ENCODE measurements at places on chromosomes 7 and 10.

DNA sequence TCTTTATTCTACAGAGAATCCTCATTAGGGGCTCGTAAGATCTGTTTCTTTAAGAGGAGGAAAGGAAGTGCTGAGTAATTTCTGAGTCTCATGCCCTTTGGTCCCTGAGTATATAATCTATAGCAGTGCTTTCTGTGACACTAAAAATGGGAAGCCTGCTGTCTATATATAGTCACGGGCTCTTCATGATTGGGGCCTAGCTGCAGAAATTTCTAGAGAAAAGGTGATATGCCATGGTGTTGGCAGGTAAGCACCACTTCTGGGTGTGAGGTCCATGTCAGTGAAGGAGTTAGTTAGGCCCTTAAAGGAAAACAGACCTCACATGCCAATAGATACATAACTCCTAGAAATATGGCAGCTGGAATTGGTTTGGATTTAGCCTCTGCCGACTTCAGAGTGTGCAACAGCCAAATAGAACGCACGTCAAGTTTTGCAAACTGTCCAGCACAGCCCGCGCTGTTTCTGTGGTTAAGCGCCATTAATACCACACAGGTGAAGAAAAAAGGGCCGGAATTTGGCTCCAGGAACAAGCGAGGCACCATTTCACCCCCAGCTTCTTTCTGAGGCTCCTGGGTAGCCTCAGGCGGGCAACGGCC, 123.2 kb downstream of the TACC2 start:
- no peak for DNase-seq

- no peak for DNase-seq
Observed at GRCh38 chr7:85974176-85974575, 669.5 kb upstream of the GRM3 start.

DNA sequence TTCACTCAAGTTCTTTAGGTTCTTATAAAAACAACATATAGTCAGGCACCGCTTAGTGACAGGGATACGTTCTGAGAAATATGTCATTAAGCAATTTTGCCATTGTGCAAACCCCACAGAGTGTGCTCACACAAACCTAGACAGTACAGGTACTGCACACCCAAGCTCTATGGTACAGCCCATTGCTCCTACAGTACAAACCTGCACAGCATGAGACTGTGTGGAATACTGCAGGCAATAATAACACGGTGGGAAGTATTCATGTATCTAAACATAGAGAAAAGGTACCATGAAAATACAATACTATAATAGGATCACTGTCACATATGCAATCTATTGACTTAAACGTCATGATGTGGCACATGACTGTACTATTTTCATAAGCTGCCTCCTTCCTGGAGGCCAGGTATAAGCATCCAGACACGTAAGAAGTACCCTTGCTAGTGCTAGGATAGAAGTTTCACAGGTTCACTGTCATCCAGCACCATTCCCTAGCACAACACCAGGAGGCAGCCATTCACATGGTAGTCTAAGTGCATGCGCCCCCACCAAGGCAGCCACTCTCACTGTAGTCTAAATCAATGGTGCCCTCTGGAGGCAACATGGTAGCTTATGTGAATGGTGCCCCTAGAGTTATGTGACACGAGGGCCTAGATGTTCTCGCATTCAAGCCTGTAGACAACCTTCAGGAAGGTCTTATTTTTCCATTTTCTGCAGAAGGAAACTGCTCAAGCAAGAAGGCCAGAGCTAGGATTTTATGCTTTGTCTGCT, 98.5 kb downstream of the ARHGAP22 start:
- no peak for DNase-seq

- no peak for DNase-seq
Observed at GRCh38 chr10:62643606-62644587, 160.6 kb upstream of the ADO start.

DNA sequence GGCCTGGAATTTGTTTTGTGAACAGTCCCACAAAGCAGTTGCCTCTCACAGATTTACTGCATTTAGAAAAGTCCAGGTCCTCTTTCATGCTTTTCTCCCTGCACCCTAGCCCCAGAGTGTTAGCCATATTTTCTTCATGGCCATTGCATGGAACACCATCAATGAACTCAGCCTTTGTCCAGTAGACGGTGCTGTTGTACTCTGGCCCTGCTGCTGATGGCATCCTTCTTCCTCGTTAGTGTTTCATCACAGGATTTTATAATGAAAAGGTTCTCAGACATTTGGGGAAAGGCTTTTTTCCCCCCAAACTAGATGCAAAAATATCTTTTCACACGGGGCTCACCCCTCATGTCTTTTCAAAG, 93.0 kb upstream of the SLC25A13 start:
- DNase-seq: peak; percentile 58

DNA sequence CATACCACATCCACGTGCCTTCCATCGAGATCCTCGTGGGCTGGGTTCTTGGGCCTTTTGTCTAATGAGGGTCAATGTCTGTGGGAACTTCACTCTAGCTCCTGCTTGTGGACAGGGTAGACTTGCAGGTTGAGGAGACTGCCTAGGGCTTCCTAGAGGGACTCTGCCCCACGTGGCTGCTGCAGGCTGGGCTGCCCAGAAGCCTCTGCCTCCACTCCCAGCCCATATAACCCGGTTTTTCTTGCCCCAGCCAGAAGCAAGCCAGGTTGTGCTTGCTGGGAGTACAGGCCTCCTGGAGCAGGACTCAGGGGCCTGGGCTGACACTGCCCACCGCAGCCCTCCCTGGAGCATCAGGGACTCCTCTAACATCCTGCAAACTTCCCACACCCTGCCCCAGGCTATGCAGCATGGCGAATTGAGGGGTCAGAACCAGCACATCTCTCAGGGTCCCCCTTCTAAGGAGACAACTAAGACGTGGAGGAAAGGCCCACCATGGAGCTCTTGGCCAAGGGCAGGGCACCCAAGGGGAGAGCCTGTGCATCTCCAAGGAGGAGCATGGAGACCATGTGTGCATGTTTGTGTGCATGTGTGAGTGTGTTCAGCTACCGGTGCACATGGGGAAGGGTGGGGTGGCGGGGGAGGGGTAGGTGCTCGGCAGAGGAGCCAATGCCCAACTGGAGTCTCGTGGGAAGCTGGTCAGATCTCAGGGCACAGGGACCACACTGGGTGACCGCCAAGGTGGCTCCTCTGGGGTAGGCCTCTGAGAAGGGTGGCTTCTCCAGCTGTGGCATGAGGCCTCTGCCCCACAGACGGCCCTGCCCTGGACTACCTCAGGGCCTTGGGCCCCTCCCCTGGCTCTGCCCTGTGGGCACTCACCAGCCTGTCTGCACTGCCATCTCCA, 62.6 kb downstream of the RASGEF1A start:
- DNase-seq: no peak

- no peak for DNase-seq
Observed at GRCh38 chr7:25075459-25075858, 49.6 kb downstream of the CYCS start.

GRCh38 chr7:46957195-46957594, 624.7 kb downstream of the TNS3 start:
- DNase-seq: no peak

DNA sequence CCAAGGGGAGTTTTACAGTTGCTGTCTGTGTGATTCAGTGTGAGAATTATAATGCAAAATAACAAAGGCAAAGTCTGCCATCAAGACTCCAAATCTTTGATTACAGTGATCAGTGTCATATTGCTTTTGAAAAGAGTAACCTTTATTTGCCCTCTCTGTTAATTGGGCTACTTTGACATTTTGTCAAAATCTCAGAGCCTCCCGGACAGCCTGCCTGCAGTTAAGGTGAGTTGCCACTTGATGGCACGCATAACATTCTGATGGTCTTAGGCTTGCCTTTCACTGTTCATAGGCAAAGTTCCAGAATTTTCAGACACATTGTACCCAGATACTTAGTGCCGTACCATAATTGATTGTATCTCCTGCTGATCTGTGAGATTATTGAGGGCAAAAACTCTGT, 253.5 kb downstream of the ABCA13 start:
- DNase-seq: no peak

- DNase-seq: no peak
Observed at GRCh38 chr7:31314781-31315180, 25.7 kb downstream of the NEUROD6 start.

DNA sequence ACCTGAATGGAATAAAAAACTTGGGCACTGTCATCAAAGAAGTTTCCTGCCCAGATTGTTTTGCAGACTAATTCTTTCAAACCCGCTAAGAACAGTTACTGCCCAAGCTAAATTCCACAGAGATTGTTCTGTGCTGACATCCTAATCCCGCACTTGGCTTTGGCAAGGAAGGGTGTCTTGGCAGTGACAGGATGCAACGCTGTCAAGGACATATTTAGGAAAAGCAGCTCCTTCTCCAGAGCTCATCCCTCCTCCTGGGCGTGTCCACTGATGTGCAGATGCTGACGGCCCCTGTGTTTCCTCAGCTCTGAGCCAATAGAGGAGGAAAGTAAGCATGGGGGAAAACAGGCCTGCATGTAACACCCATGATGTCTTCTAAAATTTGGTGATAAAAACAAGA, 74.2 kb downstream of the EEPD1 start:
- no peak for DNase-seq

- no peak for DNase-seq
Observed at GRCh38 chr7:116271161-116271913, 61.0 kb downstream of the TES start.

DNA sequence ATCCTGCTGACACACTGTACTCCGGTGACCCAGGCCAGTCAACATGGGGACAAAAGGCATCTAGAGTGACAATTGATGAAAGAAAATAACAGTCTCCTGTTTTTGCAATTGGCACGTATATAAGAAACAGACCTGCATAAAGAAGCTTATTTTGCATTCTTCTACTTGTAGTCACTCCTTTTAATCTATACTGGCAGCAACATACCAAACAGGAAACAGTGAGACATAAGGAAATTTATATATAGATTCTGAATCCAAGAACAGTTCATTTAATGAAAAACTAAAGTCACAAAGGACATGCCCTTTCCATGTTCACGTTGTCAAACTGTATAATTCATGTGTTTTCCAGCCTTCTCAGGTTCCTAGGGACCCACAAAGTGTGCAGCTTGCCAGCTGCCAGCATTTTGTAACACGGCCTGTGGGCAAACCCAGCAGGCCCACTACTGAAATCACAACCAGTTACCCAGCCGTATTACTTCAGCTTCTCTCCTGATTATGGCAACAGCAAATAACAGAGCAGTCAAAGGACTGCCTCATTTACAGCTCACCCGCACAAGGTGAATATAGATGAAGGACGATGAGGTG, 72.3 kb downstream of the AMPH start:
- no peak for DNase-seq

GRCh38 chr10:75272896-75273295, 37.1 kb upstream of the COMTD1 start:
- no peak for DNase-seq

DNA sequence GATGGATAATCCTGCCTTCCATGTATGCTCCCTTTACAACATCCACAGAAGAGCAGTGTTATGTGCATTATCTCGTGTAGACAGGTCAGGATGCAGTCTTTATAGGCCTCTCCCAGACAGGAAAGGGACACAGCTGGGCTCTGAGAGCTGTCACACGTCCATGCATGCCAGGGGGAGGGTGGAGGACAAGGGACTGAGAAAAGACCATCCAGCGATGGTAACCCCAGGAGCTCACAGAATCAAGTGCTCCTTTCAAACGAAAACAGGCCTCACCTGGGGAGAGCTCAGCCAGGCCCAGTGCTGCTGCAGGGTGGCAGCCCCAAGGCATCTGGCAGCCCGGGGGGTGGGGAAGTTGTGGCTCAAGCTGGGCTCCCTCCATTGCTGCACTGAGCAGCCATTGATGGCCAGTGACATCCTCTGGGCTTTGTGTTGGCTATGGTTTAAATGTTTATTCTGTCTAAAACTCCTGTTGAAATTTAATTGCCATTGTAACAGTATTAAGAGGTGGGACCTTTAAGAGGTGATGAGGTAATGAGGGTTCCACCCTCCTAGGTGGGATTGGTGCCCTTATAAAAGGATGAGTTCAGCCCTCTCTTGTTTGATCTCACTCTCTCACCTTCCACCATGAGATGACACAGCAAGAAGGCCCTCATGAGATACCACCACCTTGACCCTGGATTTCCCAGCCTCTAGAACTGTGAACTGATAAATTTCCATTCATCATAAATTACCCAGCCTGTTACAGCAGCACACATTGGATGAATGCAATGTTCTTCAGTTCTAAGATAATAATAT, 15.7 kb downstream of the JCAD start:
- DNase-seq: no peak

GRCh38 chr10:26269754-26270153, 53.2 kb downstream of the GAD2 start:
- DNase-seq: peak; percentile 4

DNA sequence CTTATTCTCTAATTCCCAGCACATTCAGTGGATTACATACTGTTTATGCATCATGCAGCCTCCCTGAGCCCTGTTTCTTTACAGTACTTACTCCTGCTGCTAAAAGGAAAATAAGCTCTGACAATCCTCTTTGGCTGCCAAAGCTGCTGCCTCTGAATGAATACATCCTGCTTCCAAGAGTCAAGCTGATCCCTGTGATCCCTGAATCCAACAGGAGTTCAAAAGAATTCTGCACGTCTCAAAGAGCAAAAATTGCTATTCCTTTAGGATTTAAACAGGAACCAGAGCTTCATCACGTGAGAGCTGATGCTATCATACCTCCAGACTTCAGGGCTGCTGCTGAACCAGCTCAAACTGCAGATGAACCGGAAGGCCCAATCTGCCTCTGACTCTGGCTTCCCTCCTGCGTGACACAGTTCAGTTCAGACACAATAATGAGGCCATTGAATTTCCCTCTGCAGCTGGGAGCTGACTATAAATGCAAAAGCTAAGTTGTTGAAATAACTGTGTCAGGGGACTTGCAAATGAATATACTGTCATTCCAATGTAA, 851.0 kb upstream of the PHF14 start:
- DNase-seq: no peak

DNA sequence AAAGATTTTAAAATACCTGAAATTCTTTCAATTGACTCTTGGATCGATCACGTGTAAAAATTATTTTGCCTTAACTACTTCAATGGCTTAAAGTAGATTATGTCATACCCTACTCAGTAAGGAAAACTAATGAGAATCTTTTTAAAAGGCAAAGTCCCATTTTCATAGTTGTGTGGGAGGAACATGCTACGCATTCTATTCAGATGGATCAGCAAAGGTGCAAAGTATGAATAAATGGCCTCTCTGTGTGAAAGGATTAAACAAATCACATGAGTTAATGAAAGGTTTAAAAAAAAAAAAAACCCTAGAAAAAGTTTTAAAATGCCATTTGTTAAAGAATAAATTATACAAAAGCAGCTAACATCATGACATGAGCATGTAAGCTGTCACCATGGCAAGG, 77.1 kb downstream of the ENO4 start:
- DNase-seq: no peak

GRCh38 chr10:33612116-33612515, 277.6 kb upstream of the NRP1 start:
- DNase-seq: no peak

DNA sequence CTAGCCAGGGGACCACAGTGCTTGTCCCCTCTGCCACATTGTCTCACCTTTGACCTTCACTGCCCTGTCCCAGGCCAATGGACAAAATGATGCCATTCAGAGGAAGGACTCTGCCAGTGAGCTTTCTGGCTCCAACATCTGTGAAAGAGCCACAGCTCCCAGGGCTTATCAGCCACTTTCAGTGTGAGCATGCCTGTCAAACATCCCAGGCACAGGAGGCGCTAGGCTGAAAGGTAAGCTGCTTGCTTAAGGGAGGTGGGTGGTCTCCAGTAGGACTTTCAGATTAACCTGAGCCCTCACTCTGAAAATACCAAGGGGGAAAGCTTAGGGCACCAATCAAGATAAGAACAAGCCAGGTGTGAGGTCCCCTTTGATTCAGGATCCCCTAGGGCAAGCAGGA, 59.8 kb upstream of the GDF10 start:
- no peak for DNase-seq

GRCh38 chr7:81221527-81222217, 302.8 kb upstream of the SEMA3C start:
- no peak for DNase-seq

All from NCI-H187 (cell line).